HCT116 (cell line): ENCODE measurements at places on chromosomes 6 and 20. TPM values are rescaled to one million over a fixed set of nuclear protein-coding genes. Genes with fewer than 3 reads are reported as not detected.

DNA sequence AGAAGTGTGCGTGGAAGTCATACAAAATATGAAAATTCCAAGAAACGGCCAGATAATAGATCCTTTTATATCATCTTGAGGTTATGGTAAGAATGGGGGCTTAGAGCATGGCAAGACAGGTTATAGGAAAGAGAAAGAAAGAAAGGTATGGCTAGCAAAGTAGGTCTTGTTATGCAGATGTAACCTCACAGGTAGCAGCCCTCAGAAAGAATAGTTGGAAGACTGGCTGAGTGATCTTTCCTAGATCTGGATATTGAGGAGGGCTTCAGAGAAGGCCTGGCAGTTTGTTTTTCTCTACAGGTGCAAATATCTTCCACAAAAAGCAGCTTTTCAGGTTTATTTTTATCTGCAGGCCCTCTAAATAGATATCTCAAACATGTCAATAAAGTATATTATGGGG lies 679.5 kb downstream of the KHDRBS2 start:
- H3K27me3 ChIP-seq: no peaks in the 10 kb centered on the region
- DNase-seq: no peak
- H3K27ac ChIP-seq: no peak overlapping the region
- H3K4me3 ChIP-seq: no peak overlapping the region
- no peaks in the 10 kb centered on the region for H3K4me1 ChIP-seq
- no peaks in the 10 kb centered on the region for H3K36me3 ChIP-seq

- H3K36me3 ChIP-seq: no peaks in the 10 kb centered on the region
- H3K27ac ChIP-seq: no peak overlapping the region; the same call in 1 of the 2 replicates
- no peak for DNase-seq
- H3K27me3 ChIP-seq: no peaks in the 10 kb centered on the region
- H3K4me3 ChIP-seq: no peak overlapping the region
These were observed 28.5 kb upstream of the TMEM244 start for GRCh38 chr6:129889580-129889979.

PCMTD2 gene
- 44.7 TPM for total RNA-seq

- H3K4me1 ChIP-seq: no peaks in the 10 kb centered on the region
- no peak overlapping the region for H3K4me3 ChIP-seq
- H3K27me3 ChIP-seq: no peaks in the 10 kb centered on the region
- peaks cover 11% of the 10 kb centered on the region; the same call in 1 of the 2 replicates for H3K36me3 ChIP-seq
- DNase-seq: no peak
These were observed 26.0 kb downstream of the TBC1D7 start for GRCh38 chr6:13302291-13302690.

- H3K36me3 ChIP-seq: no peaks in the 10 kb centered on the region
- H3K27ac ChIP-seq: no peak overlapping the region
- DNase-seq: no peak
- no peaks in the 10 kb centered on the region for H3K27me3 ChIP-seq
- no peaks in the 10 kb centered on the region for H3K4me1 ChIP-seq
- H3K4me3 ChIP-seq: no peak overlapping the region
These were observed 48.4 kb downstream of the MAP3K7 start for GRCh38 chr6:90538278-90539046.

DNA sequence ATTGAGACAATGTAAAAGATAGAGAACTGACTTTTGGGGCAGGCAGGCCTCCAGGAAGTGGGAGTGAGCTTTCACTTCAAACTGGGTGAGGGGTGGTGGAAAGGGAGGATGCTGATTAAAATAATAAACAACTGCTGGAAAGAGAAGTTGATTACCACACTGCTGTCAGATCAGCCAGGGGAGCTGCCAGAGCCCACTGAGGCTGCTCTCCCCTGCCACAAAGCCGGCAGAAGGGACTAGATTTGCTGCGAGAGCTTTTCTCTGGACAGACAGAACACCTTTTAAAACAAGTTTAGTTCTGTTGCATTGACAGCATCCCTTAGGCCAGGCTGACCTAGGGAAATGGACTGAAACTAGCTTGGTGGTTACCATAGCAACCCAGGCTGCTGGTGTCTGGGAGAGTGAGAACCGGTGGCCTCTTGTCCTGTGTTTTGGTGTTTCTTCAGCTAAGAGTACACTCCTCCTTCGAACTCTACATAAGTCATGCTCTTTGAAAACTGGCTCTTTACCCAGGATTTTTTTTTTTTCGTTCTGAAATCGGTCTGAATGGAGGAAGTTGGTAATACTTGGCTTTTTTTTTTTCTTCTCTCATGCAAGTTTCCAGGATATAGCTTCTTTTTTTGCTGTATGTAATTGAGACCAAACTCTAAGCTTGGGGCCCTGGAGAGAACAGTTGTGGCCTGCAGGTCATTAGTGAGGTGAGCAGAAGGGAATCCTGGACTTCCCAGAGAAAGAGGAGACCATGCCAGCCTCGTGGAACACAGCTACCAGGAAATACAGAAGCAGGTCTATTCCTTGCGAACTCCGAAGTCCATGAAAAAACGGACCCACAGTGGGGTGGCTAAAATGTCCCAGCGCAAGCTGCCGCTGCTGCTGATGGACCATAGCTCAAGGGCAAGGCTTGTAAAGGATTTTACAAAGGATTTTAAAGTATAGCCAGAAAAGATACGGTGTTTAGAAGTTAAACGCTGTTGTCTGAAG lies 374.4 kb downstream of the UTRN start:
- H3K4me1 ChIP-seq: peaks cover 8% of the 10 kb centered on the region; the same call in 1 of the 2 replicates
- no peaks in the 10 kb centered on the region for H3K36me3 ChIP-seq
- H3K4me3 ChIP-seq: no peak overlapping the region
- H3K27me3 ChIP-seq: no peaks in the 10 kb centered on the region
- no peak for DNase-seq
